AG09309 (cell line): ENCODE measurements at places on chromosomes 12 and 14.

- no peak for DNase-seq
Observed at GRCh38 chr12:92928421-92928961, 604 bp downstream of the EEA1 start.

- DNase-seq: no peak
Observed at GRCh38 chr14:56905282-56905681, 95.0 kb upstream of the OTX2 start.

- DNase-seq: no peak
Observed at GRCh38 chr14:31864937-31865855, 211.9 kb upstream of the ARHGAP5 start.

- no peak for DNase-seq
Observed at GRCh38 chr12:82758749-82759330, 72.1 kb downstream of the TMTC2 start.

GRCh38 chr14:100438678-100439592 is 115.8 kb downstream of the SLC25A47 start:
- peak; percentile 46 for DNase-seq

DNA sequence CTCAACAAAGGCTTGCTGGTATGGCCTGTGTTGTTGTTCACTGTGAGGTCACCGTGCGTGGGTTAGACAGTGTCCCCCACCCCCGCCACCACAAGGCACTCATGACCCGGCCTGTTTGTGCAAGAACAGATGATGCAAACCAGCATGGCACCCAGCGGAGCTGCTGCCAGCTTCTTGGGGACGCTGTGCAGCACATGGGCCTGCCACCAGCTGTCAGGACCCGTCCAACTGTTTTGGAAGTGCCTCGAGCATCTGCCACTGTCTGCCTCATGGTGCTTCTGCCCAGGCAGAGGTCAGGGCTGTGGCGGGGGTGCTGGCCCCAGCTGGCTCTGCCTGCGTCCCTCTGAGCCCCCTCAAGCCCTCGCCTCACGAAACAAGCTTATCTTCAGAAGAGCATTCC is 1.5 kb downstream of the ASB2 start:
- no peak for DNase-seq

DNA sequence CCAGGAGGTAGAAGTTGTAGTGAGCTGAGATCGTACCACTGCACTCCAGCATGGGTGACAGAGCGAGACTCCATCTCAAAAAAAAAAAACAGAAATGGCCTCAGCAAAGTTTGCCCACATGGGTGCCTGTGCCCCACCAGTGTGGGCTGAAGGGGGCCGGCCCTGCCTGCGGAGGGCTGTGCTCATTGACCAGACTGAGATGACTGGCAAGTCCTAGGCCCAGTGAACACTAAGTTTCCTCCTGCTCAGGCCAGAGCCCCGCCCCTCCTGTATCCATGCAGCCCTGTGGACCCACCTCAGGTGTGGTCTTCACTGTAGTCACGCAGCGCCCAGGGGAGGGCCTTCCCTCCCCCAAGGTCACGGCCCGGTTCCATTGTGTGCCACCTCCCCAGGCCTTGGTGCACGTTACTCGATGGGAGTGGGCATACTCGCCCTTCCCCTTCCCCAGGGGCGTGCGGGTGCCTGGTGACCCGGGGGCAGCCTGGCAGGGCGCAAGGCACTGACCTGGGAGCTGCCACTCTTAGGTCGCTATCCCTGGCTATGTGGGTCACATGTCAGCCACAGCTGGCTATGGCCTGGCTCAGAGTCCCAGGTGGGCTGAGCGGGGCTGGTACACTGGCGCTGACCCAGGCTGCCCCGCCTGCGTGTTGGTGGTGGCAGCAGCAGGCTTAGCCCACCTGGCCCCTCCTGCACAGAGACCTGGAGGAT is 16.1 kb downstream of the INF2 start:
- DNase-seq: no peak

DNA sequence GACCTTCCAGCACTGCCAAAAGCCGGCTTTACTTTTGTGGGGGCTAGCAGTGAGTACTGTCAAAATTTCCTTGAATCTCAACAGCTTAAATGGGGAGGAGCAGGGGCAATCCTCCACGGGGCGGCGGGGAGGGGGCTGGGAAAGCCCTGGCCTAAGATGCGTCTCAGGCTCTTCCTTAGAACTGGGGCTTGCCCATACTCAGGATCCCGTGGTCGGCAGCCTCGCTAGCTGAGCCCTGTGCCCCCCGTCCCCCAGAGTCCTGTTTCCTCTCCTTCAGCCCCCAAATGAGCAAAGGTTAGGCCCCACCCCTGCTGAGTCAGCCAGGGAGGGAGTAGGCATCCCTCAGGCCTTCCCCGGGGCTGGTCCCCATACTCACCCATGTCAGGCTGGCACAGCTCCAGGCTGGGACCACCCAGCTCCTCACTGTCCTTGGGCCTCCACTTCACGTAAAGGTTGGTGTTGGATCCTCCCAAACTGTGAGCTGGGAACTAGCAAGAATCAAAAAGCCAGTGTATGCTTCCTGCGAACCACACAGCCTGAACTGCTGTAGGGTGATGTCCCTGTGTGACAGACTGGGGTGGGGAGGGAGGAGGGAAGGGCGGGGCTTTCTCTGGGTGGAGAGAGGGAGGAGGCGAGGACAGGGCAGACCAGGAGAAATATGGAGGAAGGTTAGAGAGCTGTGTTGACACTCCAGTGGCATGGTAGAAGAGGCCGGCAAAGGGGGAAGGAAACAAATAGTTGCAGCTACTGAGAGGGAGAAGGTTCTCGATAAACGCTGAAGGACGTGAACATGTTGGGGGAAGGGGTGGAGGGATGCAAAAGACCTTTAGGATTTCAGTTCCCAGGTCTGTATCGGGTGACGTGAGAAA is 5.9 kb upstream of the BAZ2A start:
- peak; percentile 52 for DNase-seq

DNA sequence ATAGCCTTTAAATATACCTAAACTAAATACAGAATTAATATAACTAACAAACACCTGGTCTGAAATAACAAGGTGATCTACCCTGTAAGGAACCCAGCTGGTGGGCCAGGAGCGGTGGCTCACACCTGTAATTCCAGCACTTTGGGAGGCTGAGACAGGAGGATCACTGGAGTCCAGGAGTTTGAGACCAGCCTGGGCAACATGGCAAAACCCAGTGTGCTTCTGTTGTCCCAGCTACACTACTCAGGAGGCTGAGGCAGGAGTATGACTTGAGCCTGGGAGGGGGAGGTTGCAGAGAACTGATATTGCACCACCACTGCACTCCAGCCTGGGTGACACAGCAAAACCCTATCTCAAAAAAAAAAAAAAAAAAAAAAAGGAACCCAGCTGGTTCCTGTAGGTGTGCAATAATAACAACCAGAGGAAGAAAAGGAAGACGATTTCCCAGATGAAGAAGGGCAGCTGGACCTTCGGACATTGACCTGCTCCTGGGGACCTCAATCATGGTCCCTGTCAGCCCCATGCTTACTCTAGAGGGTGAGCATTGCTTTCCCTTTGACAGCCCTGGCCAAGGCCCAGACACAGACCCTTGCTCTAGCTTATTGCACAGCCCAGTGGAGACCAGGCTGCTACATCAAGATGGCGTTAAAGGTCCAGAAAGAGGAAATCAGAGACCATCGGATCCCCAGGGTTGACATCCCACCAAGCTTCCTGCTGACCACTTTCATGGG is 5.4 kb downstream of the FOS start:
- DNase-seq: no peak

- DNase-seq: no peak
Observed at GRCh38 chr12:6826125-6826733, 2.0 kb upstream of the P3H3 start.

DNA sequence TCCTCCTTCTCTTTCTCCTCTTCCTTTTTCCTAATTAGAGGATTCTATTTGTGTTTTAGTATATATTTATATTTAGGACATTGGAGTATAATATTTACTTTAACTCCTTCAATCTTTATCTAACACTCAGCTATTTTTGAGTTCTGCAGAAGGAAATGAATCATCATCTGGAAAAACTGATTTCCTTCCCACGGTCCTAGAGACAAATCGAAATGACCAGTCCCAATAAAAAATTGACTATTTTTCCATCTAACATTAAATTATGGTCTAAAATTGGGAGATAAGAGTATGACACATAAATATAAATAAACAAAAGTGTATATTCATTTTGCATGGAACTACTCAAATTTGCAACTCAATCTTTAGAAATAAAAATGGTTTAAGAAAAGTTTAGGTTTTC is 167.4 kb downstream of the TMTC3 start:
- DNase-seq: peak; percentile 55

GRCh38 chr14:47148686-47149085 is 497.1 kb upstream of the RPL10L start:
- no peak for DNase-seq
